Heart right ventricle (tissue), 16 donors: ENCODE measurements at places on chromosomes 16 and 17. TPM values are rescaled to one million over a fixed set of nuclear protein-coding genes. Genes with fewer than 3 reads are reported as not detected.

GRCh38 chr17:4998027-4998731 lies 429 bp downstream of the KIF1C start:
- DNase-seq = peak; percentile 57

- peak; percentile 83 for DNase-seq
These were observed 309.4 kb downstream of the SEC14L1 start for GRCh38 chr17:77449908-77450741.

GRCh38 chr16:25699069-25699468 lies 7.3 kb downstream of the HS3ST4 start:
- no peak for DNase-seq

DNA sequence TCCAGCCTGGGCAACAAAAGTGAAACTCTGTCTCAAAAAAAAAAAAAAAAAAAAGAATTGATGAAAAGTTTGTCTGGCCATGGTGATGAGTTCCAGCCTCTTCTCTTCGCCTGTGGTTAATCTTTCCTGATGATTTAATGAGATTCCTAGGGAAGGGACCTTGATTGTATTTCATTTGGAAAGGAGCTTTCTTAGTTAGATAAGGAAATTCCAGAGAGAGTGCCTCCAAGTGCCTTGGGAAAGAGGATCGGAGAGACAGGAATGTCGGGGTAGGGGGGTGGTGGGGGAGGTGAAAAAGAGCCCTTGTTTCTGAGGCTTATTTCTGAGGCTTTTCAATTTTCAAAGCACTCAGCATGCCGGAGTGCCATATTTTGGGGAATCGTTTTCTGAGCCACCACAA lies 93.2 kb upstream of the SIAH1 start:
- no peak for DNase-seq

DNA sequence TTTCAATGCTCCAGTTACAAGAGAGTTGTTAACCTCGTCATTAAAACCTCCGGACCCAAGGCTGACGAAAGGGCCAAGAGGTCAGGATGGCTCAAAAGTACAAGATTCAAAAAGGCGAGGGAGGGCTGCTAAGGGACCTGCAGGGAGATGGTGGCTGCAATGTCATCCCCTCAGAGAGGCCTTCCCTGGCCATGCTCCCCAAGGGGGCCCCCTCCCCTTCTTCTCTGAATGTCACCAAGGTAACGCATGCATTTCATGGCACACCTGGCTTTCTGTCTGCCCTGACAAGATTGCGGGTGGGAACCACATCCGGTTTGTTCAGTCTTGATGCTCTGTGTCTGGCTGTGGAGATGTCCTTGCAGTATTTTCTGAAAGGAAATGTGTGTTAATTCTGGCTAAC lies 89.9 kb downstream of the C16orf78 start:
- no peak for DNase-seq

- no peak for DNase-seq
These were observed 23.8 kb upstream of the DOC2B start for GRCh38 chr17:205148-205669.

DNA sequence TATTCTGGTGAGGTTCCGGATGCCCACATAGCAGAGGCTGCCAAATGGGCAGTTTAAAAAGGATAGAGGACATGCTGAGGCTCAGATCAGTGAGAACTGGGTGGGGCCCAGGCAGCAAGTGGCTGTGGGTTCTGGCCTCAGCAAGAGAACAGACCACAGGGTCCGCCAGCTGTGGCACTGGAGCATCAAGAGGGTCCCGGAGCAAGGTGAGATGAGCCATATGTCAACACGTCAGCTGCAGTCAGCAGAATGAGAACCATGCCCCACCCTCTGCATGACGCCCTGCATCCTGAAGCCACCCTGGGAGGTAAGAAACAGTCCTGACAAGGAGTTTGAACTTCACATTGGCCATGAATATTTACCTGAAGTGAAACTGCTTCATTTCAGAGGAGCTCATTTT lies 20.1 kb upstream of the CCL5 start:
- no peak for DNase-seq

DNA sequence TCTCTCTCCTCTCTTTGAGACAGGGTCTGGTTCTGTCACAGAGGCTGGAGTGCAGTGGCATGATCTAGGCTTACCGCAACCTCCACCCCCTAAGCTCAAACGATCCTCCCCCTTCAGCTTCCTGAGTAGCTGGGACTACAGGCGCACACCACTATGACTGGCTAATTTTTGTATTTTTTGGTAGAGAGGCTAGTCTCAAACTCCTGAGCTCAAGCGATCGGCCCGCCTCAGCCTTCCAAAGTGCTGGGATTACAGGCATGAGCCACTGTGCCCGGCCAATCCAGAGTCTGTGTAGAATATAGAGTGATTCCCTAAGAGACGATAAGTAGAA lies 65.8 kb upstream of the RPH3AL start:
- no peak for DNase-seq

DNA sequence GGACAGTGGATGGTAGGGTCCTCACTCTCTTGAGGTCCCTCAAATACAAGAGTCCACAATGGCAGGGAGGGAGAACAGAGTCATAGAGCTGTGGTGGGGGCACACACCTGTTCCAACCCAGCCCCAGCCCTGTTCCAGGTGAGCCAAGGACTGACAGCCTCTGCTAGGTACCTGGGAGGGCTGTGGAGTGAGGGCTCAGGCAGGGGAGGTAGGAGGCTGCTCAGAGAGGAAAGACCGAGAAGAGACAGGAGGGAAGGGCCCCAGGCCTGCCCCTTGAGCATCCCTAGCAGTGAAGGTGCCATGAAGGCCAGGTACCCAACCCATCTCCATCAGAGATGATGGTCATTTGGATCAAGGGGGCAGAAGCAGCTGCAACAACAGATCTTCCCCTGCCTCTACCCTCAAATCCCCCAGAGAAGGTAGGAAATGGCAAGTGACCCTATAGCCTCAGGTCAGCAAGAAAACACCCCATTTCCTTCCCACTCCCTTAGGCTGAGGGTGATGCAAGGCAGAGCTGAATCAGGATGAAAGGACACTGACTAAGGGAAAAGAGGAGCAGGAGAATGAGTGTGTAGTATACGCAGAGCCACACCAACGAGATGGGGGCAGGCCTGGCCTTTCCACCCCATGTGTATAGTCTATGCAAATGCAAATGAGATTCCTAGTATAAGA lies 28.6 kb downstream of the CD300LG start:
- no peak for DNase-seq

DNA sequence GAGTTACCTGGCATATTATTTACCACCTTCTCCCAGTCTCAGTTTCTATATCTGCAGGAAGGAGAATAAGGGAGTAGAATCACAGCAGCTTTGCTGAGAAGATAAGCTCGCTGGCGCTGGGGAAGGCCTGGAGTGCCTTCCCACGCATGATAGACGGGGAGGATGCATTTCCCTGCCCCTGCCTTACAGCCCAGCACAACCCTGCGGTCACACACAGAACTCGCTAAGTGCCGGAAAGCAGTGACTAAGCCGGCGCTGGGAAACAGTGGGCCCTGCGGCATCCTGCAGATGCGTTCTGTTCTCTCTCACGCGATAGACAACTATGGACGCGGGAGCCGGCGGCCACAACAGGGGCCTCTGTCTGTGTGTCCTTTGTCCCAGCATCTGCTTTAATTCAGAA lies 4.8 kb downstream of the CA5A start:
- DNase-seq = no peak

KRTAP4-4 gene
- not detected for total RNA-seq

DNA sequence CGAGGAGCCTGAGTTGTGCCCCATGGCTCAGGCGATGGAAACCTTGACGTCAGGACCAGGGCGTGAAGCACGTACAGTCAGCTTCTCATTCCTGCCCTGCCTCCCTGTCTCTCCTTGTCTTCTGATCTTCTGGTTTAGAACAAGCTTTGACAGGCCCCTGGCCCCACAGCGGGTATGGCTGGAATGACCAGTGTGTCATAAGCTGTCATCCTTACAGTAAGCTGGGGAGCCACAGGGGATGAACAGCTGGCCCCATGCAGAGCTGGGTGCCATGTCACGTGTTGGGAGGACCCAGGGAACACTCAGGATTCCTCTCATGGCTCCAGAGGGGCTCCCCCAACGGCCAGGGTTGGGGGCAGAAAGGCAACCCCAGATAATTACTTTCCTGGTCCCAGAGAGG lies 157.6 kb upstream of the PLCG2 start:
- no peak for DNase-seq

KRTAP16-1 gene
- total RNA-seq = not detected

DNA sequence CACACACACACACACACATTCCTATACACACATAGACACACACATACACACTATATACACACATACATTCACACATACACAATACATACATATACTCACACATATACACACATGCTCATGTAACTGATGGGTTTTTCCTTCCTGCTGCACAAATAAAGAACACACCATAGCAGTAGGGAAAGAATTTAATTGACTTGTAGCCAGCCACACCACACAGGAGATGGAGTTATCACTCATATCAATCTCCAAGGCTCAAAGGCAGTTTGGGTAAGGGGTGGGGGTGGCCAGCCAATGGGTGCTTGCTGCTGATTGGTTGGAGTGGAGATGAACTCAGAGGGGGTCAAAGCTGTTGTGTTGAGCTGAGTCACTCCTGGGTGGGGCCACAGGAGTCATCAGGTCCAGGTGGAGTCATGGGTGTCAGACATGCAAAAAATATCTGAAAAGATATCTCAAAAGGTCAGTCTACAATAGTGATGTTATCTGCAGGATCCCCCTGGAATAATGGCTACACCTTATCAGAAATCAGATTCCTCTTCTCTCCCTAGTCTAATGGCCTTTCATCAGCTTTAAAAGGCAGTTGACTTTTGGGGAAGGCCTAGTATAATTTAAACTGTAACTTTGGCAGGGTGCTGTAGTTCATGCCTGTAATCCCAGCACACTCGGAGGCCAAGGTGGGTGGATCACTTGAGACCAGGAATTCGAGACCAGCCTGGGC lies 46.1 kb downstream of the WSB1 start:
- no peak for DNase-seq

DNA sequence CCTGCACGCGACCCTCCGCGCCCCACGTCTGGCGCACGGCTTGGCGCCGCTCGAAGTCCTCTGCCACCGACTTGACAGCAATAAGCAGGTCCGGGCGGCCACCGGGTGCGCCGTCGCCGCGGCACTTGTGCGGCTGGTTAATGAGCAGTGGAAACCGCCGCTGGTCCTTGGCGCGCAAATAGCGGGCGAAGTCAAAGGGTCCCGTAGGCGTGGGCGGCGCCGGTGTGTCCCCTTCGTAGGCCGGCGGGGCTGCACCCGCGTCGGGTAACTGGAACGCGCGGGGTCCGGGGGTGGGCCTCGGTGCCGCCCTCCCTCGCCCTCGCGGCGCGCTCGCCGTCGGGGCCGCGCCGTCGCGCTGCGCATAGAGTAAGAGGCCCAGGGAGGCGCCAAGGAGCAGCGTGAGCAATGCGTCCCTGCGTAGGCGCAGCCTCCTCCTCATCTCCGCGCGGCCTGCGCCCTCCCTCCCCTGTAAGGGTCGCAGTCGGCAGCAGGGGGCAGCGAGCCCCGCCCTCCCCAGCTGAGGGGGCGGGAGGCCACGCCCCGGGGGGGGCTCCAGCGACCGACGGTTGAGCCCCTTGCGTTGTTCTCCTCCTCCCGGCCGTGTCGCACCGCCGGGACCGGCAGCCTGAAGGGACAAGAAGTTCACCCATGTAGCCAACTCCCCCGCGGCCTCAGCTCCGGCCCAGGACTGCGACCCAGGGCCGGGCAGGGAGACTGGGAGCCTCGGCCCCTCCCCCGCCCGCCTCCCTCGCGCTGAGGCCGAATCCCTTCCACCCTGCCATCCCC lies 558 bp downstream of the B3GNT9 start:
- no peak for DNase-seq

- DNase-seq = no peak
These were observed 21.0 kb downstream of the CNP start for GRCh38 chr17:41987642-41988041.

SLC35G6 gene
- not detected for total RNA-seq

DNA sequence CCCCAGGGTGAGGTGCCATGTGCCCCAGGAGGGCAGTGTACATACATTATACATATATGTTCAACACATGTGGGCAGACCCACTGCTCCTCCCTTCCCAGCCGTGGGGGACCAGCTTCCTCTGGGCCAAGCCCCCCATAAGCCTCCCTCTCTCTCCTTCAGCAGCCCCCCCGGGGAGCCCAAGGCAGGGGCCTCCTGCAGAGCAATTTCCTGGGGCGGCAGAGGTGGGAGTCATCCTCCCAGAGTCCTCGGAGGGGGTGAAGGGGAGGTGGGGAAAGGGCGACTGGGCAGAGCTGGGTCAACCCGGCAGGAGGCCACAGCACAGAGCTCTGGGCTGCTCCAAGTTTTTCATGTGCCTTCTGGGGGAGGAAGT lies 235.1 kb downstream of the ZNF423 start:
- no peak for DNase-seq

CSH2 gene
- not detected for total RNA-seq

TRAP1 gene
- 114 TPM for total RNA-seq

GRCh38 chr16:555528-556473 lies 4.4 kb upstream of the PRR35 start:
- DNase-seq = no peak

YBX2 gene
- 1.6 TPM for total RNA-seq

PABPN1L gene
- total RNA-seq = not detected

NHERF2 gene
- 211 TPM for total RNA-seq

DNA sequence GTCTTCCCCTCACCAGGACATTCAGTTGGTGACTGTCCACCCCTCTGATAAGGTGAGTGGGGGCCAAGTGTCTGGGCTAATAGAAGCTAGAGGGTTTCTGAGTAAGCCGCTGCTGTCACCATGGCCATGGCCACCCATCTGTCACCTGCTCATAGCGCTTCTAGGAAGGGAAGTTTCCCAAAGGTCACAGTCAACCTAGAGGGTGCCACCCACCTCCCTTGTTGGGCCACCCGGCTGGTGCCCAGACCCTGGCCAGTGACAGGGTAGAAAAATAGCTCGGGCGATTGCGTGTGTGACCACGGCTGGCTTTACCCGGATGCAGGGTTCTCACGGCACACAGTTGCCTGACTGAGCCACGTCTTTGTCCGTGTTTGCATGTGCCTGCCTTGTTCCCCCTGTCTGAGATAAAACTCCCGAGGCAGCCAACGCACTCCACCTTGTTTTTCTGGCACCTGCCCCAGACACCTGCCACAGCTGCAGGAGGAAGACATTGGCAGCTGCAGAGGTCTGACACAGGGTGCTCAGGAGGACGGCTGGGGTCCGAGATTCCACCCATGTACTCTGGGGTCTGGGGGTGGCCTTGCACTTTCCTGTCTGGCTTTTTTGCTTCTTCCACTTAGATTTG lies 809 bp downstream of the PIRT start:
- DNase-seq = no peak

CLEC18B gene
- 0.77 TPM for total RNA-seq
